Stimulated activated CD8-positive, alpha-beta memory T cell treated with anti-CD3 and anti-CD28 coated beads, Interleukin-15, amount 100 ng/mL, for 1 hour (primary cell): ENCODE measurements at places on chromosomes 7 and 10.
A peak's percentile ranks its signal among the peaks of the same experiment; 100 is the strongest.

- no peak for DNase-seq
Observed at GRCh38 chr7:112462236-112462635, 12.0 kb downstream of the IFRD1 start.

- DNase-seq = no peak
Observed at GRCh38 chr10:122140461-122140902, 130.6 kb upstream of the BTBD16 start.

- no peak for DNase-seq
Observed at GRCh38 chr10:100697070-100697469, 48.3 kb upstream of the PAX2 start.

GRCh38 chr10:131698232-131698631, 202.6 kb upstream of the PPP2R2D start:
- no peak for DNase-seq

DNA sequence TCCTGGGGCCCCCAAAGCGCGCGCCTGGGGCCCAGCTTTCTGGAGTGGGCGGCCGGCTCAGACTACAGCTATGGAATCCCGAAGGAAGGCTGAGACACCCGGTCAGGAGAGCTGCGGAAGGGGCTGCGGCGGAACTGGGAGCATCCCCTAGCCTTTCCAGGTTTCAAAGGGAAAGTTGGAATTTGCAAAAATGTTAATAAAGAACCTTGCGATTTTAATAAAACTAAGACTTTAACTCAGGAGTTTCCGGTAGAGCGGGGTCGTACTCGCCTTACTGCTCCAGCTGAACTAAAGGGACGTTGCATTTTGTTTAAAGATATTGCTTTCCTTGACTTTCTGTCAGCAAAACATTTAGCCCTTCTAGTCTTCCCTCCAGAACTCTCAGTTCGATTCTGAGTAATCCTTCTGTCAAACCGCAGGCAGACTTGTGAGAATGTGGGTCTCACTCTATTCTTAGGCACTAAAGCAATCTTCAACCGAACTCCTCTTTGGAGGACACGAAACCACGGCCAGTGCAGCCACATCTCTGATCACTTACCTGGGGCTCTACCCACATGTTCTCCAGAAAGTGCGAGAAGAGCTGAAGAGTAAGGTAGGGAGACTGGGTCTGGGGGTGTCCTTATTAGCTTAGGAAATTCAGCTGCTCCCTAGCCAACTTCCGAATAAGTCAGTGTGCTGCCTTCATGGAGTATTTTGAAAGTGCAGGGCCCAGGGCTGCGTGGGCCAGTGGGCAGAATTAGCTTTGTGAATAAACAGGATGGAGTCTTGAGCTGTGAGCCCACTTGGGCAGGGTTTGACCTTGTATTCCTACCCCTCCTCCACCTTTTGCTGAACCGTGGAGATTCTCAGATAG, 1.9 kb downstream of the CYP26A1 start:
- no peak for DNase-seq

DNA sequence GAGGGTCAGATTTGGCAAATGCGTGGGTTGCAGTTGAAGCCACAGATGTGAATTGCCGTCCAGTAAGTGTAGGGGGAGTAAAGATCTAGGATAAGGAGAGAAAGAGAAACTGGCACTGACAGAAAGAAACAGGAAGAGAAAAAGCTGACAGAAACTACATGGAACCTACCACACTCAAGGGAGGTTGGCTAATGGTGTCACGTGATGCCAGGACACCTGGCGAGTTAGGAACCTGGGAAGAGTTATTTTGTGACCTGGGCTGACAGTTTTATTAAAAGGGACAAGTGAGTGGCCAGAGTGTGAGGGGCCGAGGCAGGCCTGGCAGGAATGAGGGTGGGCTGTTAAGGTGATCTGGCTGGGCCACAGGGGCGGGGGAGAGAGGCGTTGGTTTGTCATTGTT, 188.7 kb downstream of the ADARB2 start:
- DNase-seq = no peak

GRCh38 chr7:120931243-120931642, 19.3 kb upstream of the ING3 start:
- no peak for DNase-seq

- DNase-seq = no peak
Observed at GRCh38 chr7:68816491-68816890, 781.8 kb upstream of the AUTS2 start.

DNA sequence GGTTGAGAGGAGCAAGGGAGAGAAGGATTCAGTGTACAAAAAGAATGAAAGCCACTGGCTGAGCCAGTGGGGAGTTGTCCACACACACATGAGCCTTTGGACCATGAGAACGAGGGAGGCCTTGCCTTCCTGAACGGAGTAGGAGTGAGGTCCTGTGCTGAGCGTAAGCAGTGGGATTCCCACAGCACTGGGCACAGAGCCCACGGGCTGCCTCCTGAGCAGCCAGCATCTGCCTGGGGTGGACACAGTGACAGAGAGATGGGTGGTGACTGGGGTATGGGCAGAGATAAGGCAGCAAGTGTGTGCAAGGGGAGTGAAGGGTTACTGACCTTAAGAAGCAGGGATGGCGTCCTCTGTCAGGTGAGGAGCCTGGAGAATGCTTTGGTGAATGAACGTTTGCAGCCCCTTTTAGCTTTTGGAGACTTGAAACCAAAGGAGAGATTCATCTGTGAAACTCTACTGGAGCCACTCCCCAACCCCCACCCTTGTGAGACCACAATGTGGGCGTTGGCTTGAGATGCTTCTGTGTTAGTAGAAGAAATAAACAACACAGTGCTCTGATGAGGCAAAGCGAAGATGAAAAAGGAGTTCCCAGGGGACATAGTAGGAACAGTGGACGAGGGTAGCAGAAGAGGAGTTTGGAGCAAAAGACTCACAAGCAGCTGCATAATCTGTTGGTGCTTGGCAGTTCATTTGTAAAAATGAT, 56.5 kb downstream of the FIGNL1 start:
- DNase-seq = peak; percentile 34

GRCh38 chr10:72043016-72043834, 45.1 kb downstream of the SPOCK2 start:
- no peak for DNase-seq

DNA sequence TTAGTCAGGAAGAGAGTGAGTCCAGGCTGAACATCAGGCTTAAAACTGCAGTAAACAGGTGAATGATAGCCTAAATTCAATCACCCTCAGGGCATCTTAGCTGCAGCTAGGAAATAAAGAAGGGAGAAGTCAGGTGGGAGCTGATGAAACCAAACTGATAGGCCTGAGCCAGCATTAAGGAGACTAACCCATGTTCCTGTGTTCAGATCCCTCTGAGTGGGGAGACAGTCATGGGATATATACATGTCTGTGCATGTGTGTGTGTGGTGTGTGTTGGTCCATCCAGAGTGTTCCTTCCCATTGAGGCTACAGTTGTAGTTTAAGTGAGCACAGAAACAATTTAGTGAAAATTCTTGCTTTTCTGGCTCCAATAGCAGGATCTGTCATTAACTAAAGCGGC, 480.9 kb downstream of the PHTF2 start:
- DNase-seq = no peak

DNA sequence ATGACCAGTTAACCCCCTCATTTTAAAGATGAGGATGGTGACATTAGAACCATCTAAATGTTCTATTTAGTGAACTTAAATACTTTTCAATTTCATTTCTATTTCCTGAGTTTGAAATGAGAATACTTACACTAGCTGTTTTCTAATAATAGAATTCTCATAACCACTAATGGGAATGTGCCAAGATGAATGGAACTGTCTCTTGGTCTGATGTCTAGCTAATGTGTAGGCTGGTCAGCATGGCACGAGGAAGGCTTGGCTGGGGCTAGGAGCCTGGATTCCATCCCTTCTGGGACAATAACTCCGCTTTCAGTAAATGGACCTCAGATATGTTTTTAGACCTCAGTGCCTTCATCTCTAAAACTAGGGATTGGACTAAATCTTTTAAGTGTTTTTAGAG, 185.8 kb upstream of the NRP1 start:
- no peak for DNase-seq

GRCh38 chr7:2612445-2613097, 19.2 kb upstream of the TTYH3 start:
- no peak for DNase-seq

- DNase-seq = no peak
Observed at GRCh38 chr10:89346405-89347254, 18.8 kb downstream of the IFIT3 start.

GRCh38 chr7:29019387-29019786, 61.3 kb upstream of the TRIL start:
- DNase-seq = no peak

DNA sequence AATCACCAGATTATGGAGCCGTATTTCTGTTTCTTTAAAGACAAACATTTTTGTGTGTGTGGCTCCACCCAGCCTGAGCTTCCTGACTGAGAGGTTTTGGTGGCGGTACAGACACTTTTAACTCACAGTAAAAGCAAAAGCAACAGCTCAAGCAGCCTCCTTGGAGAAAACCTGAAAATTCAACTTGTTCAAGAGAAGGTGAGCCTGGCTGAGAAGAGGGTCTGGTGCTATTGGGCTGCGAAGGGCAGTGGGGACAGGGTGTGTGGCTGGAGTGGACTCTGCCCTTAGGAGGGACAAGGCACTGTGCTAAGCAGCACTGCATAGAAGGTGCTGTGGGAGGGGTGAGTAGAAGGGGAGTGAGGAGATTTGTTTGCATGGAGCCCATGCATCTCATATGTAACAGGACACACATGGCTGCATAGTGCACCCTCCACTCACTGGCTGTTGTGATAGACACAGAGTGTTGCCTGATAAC, at the start of gene GIMAP7:
TSS of gene GIMAP7 (plus strand) at position 125 of the 475 bp plus-strand sequence. CDS start 5,103 bp downstream, outside the sequence.
- DNase-seq = peak; percentile 24

DNA sequence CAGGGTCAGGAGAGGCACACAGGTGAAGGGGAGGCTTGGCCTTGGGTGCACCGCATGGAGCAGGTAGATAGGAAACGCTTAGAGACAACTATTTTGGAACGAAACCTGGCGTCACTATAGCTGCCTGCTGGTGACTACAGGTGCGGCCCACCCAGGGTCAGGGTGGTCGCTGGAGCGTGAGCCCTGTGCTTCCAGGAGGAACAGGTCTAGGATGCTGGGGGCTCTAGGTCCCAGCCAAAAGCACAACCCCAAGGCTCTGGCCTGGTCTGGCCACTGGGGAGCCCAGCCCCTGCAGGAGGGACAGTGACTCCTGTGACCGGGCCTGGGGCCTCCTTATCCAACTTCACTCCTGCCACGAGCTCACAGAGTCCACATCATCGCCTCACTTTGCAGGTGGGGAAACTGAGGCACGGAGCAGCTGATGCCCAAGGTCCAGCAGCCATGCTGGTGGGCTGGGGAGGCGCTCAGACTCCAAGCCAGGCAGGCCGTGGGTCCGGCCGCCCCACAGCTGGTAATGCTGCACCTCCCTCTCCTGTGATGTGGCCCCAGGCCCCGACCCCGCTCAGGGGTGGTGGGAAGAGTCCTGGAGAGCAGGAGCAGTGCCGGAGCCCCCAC, 9.0 kb downstream of the LFNG start:
- no peak for DNase-seq

DNA sequence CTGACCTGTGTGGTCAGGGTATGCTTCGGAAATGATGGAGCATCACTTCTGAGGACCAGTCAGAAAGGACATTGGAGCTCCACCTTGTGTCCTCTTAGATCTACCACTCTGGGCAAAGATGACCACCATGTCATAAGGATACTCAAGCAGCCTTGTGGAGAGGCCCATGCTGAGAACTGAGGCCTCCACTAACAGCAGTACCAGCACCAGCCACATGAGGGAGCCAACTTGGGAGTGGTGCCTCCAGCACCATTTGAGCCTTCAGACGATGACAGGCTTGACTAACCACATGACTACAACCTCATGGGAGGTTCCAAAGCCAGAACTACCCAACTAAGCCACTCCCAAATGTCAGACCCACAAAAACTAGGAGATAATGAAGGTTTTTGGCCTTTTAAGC, 116.0 kb downstream of the NPTX2 start:
- DNase-seq = peak; percentile 12

- no peak for DNase-seq
Observed at GRCh38 chr7:139992353-139993044, 70.3 kb downstream of the PARP12 start.

GRCh38 chr7:67573639-67574038, 577.0 kb downstream of the TYW1 start:
- no peak for DNase-seq

- no peak for DNase-seq
Observed at GRCh38 chr7:47677093-47677492, 95.2 kb upstream of the TNS3 start.

DNA sequence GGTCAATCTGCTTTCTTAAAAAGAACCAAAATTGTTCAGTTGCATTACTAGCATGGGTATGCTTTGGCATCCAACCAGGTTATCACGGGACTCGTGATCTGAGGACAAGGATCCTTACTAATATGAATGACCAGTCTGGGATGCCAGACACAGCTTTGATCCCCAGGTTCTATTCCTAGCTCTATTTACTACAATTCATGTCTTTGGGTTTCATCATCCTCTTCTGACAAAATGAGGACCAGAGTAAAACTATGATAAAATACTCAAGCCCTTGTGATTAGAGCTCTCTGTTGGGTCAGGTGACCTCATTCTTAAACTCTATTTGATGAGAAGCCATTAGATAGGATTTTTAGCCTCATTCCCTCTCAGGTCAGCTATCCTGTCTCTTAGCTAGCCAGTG, 119.8 kb downstream of the SLC25A13 start:
- no peak for DNase-seq

DNA sequence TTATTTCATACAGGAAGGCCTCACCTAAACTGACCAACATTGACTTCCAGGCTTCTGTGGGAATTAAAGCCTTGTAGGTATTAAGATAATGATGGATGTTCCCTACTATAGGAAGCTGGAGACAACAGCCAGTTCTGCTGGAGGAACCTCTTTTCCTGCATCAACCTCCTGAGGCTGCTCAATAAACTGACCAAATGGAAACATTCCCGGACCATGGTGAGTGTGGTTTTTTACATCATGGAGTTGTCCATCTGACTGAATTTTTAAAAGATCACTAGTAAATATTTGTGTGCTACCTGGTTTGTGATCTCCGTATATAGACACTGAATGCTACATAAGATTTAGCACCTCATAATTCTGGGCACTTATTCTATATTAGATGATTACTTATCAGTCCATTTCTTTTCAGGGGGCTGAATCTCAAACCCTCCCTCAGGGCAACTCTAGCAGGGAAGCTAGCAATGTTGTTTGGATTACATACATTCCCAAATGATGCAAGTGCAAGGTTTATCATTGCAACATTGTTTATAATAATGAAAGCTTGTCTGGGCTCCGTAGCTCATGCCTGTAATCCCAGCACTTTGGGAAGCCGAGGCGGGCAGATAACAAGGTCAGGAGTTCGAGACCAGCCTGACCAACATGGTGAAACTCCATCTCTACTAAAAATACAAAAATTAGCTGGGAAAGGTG, 21.5 kb upstream of the SMKR1 start:
- no peak for DNase-seq

- DNase-seq = no peak
Observed at GRCh38 chr7:103660455-103661371, 214.7 kb upstream of the SLC26A5 start.

- no peak for DNase-seq
Observed at GRCh38 chr7:44087911-44088838, 5.8 kb upstream of the POLM start.

GRCh38 chr7:133461421-133461820, 208.5 kb downstream of the EXOC4 start:
- DNase-seq = no peak
